ENCODE measurements at places on chromosomes 1 and 21. TPM values are rescaled to one million over a fixed set of nuclear protein-coding genes. Genes with fewer than 3 reads are reported as not detected.

Gene AADACL4
- total RNA-seq, result not detected

Gene RPL5
- total RNA-seq, result 852 TPM

Gene HES3
- total RNA-seq, result 1.8 TPM

Gene AMY2A
- not detected for total RNA-seq

Gene FCRL2
- total RNA-seq, result not detected

Gene RIPPLY3
- 28.0 TPM for total RNA-seq

Gene ICOSLG
- 5.7 TPM for total RNA-seq

Gene NR1I3
- total RNA-seq, result not detected

Gene RHBDL2
- total RNA-seq, result not detected

Gene CD101
- total RNA-seq, result 0.73 TPM

Gene HTR6
- total RNA-seq, result not detected

Gene LGR6
- 2.0 TPM for total RNA-seq

Gene TRIM45
- 16.5 TPM for total RNA-seq

Measured in endodermal cell (in vitro differentiated cells).